Coronary artery (tissue), 2 donors: ENCODE measurements at places on chromosomes 1 and 21.

GRCh38 chr1:21149430-21149854 is 27.3 kb downstream of the EIF4G3 start:
- no peak for DNase-seq

DNA sequence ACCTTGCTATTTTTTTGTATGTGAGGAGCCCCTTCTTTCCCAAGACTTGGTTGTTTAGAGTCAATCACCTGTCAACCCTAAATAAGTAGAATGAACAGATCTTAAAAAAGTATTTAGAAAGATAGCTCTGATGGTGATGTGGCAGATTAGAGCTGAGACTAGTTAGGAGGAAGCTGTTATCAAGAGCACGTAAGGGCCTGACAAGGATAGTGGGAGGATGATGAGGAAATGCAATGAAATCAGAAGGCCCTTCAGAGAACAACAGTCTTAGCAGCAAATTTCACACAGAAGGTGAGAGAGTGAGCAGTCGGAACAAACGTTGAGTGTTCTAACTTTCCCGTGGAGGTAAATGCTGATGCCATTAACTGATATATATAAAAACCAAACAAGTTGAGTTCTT is 15.9 kb upstream of the S1PR1 start:
- no peak for DNase-seq

DNA sequence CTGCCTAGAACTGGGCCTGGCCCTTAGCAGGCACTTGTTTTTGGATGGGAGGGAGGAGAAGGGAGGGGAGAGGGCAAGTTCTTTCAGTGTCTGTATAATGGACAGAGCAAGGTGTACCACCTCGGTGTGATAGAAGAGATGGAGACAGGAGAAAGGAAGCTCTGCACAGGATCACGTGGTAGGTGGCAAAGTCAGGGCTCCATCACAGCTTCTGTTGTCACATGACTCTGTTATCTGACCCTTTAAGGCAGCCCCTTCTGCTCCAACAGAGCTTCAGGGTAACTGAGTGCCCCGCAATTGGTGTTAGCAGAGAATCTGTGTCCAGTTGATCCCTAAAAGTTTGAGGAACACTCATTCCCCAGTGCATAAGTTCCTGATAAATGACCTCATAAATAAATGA is 16.5 kb upstream of the ETS2 start:
- DNase-seq = no peak

GRCh38 chr1:245952383-245953026 is 554.6 kb downstream of the SMYD3 start:
- DNase-seq = no peak

GRCh38 chr1:30811187-30811586 is 53.6 kb upstream of the LAPTM5 start:
- DNase-seq = no peak

- DNase-seq = no peak
Observed at GRCh38 chr1:180381184-180381580, 121.2 kb downstream of the ACBD6 start.

GRCh38 chr1:54502342-54502741 is 45.7 kb upstream of the ACOT11 start:
- DNase-seq = no peak

- DNase-seq = no peak
Observed at GRCh38 chr1:25106352-25106751, 126.0 kb downstream of the SYF2 start.

GRCh38 chr21:37367336-37367702 is 746 bp downstream of the DYRK1A start:
- no peak for DNase-seq

DNA sequence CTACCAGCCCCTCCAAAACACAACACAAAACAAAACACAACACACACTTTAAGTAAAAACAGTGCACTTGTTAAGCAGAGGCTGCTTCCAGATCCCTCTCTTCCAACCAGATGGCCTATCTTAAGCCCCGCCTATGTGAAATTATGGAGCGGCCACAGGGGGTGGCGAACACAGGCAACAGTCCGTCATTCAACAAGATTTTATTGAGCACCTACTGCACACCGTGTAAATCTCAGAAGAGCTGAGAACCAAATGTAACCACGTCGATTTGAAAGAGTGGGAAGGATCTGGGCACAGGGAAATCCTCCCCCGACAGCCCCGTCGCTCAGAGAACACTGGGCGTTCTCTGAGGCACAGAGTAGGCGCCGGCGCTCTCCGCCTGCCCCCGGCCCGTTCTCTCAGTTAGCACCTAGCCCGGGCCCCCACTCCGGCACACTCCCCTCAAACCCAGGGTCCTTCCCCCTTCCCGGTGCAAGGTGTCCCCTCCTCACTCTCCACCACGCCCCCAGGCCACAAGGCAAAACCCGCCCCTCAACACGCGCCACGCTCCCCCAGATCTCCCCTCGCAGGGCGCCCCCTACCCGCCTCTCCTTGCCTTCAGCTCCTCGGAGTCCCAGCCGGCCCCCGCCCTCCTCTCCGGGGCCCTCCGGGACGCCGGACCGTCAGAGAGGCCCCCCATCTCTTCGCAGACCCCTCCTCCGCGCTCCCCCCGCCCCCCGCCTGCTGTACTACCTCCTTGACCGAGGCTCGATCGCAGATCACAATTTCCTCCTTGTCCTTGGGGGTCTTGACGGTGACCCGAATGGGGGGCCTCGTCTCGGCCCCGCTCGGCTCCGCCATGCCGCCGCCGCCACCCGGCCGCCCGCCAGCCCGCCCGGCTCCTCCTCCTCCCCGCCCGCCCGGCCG is 483 bp downstream of the UBQLN4 start:
- no peak for DNase-seq

DNA sequence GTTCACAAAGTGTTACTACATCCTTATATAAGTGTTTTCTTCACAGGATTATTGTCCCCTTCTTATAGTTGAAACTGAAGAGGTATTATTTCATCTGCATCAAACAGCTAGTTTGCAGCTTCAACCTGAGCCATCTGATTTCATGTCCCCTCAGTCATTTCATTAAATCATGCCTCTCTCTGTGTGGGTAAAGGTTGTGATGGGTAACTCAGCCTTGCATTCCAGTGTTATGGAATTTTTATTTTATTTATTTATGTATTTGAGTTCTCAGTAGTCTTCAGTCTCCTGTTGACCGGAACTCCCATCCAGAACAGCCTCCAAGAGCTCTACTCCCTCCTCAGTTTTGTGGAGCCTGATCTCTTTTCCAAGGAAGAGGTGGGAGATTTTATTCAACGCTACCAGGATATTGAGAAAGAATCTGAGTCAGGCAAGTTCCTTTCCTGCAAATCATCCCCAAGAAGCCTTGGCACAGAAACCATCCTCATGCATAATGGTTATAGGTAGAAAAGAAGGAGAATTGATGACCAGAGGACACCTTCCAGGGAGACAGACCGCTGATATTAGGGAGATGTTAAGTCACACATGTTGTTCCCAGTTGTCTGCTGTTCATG is 21.8 kb downstream of the CHD1L start:
- no peak for DNase-seq

GRCh38 chr21:21165063-21165645 is 166.9 kb downstream of the NCAM2 start:
- no peak for DNase-seq

DNA sequence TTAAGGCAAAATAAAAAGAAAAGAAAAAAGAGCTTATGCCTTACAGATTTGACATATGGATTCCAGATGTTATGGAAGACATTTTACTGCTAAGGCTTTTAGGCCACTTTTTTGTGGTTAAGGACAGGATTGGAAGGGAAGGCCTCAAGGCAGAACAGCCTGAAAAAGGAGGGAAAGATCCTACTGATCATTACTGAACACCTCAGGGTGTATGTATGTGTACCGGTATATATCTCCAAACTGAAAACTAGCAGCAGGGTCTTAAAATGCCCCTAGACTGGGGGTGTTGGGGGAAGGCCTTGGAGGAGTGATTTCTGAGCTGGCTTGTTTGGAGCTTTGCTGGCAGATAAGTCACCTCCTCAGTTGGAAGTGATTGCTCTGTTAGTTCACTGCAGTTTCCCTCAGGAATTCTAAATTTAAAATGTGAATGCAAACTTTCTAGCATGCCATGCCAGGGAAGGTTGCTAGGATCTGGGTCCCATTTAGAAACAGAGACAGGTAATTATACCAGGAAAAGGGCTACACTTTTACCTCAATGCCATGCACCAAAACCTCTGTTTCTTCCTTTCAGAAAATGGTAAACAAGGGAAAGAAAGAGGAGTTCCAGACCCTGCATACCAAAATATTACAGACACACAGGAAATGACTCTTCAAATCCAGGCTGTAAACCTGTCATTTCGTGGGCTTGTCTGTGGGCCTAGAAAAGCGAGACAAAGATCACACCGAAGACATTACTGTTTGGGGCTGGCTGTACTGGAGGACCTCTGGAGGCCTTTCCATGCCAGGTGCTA is 15.0 kb downstream of the C1orf52 start:
- DNase-seq = no peak

GRCh38 chr1:100164702-100165101 is 13.4 kb downstream of the LRRC39 start:
- DNase-seq = no peak

- DNase-seq = no peak
Observed at GRCh38 chr1:28642056-28642846, 616 bp downstream of the TAF12 start.

DNA sequence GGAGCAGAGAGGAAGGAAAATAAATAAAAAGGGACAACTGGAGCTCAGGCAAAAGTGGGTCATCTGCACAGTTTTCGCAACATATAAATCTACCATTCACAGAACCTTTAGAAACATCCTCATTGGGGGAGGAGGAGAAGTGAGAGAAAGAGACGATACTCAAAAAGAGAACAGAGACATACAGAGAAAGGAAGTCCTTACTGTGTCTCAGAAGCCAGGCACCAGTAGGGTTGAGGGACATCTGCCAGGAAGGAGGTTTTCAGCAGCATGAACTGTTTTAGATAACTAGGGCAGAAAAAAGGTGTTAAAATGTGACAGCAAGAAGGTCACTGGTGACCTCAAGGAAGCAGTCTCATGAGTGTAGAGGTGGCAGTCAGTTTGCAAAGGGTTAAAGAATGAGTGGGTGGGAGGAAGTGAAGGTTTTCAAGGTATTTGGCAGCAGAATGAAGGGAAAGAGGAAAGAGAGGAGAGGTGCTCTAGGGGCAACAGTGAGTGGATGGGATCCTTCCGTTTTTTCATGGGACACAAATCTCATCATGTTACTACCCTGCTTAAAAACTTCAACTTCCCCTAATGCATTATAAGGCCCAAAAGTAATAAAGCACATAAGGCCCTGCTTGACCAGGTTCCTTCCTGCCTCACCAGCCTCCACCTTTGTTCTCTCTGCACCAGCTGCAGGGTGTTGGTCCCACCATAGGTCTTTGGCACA is 9.5 kb downstream of the JAK1 start:
- DNase-seq = no peak

DNA sequence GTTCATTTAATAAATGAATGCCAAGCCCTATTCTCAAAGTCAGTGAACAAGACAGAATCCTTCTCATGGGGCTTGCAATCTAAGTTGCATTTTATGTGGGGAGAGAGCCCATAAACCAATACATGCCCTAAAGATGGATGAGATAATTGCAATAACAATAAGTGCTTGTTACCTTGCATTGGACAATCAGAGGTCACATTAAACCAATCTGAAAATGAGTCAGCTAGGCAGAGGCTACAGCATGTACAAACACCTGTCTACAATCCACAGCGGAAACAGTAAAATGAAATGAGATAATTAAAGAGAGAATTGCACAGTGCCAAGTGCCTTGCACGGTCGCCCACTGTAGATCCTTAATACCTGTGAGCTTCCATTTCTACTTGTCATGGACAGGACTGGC is 7.4 kb upstream of the IGFN1 start:
- DNase-seq = no peak

- no peak for DNase-seq
Observed at GRCh38 chr1:114094363-114094634, 59.4 kb downstream of the SYT6 start.

- no peak for DNase-seq
Observed at GRCh38 chr1:45570631-45571030, 13.2 kb upstream of the NASP start.

DNA sequence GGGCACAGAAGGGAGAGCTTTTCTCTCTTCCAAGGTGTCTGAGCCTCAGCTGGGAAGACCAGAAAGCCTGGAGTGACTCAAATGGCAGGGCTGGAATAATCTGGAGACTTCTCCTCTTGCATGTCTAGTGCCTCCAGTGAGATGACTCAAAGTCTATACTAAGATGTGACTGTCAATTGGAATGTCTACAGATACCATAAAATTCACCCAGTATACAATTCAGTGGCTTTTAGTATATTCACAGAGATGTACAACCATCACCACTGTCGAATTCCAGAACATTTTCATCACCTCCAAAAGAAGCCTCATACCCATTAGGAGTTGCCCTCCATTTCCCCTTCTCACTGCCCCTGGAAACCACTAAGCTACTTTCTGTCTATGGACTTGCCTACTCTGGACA is 47.9 kb upstream of the CNN3 start:
- no peak for DNase-seq

DNA sequence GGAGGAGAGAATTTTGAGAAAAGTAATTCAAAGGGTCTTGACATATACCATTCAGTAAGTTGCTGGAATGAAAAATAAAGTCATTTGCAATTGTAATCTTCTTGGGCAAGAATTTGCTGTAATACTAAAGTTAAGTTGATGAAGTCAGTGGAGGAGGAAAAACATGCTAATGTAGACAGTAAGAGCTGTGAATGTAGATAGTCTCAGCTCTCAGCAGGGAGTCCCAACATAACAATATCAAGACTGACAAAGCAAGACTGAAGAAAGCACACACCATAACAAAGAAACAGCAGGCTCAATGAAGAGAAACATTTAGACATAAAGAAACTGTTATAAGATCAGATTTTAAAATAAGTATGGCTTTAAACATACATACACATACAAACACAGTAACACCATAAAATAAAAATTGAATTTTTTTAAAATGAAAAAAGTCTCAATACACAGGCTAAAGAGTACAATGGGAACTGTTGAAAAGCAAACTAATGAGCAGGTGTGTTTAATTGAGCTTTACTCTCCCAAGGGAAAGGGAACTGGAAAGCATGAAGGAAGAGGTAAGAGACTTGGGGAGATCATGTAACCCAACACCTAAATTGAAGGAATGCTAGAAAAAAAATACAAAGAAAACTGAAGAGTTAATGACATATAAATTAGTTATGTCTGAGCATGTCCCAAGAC is 336.3 kb upstream of the NCAM2 start:
- no peak for DNase-seq

- no peak for DNase-seq
Observed at GRCh38 chr1:94039514-94039870, 81.5 kb downstream of the ABCA4 start.

DNA sequence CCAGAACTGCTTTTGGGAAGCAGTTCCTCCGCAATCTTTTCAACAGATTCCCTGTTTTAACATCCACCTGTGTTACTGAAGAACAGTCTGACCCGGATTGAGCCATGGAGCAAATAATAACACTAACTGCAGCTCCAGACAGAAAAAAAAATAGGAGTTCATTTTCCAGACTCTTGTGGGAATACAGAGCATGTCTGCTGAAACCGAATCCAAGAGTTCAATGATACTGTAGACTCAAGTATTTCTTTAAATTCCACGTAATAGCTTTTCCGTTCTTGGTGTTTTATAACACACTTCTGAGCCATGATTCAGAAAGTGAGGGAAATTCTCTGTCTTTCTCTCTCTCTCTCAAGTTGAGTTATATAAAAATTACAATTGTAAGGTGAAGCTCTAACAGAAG is 60.6 kb downstream of the DDAH1 start:
- no peak for DNase-seq
